Stimulated activated CD4-positive, alpha-beta T cell treated with anti-CD3 and anti-CD28 coated beads, Interleukin-4, amount 100 ng/mL, for 1 hour (primary cell): ENCODE measurements at places on chromosomes 3 and 15.
A peak's percentile ranks its signal among the peaks of the same experiment; 100 is the strongest.

- no peak for DNase-seq
These were observed 18.4 kb upstream of the RHCG start for GRCh38 chr15:89514596-89515406.

GRCh38 chr3:117509858-117510257, 800.3 kb downstream of the TUSC7 start:
- no peak for DNase-seq

- DNase-seq: peak; percentile 48
These were observed 795 bp upstream of the SCAANT1 start for GRCh38 chr3:63912768-63913588.

- no peak for DNase-seq
These were observed 184.9 kb upstream of the LPP start for GRCh38 chr3:187968883-187969580.

DNA sequence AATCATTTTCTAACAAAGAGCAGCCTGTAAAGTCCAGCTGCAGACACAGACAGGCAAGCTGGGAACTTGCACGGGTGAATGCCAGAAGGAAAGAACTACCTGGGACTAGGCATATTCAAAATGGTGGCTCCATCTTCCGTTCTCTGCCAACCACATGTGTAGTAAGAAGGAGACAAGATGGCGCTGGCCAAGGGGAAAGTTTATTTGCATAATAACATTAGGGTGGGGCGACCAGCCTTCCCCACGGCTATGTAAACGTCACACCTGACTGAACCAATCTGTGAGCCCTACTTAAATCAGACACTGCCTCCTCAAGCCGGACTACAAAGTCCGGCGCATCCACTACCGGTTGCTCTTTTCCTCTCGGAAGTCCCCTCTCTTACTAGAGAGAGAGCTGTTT, 130.8 kb downstream of the SNRK start:
- no peak for DNase-seq

- DNase-seq: no peak
These were observed 193.8 kb downstream of the RORA start for GRCh38 chr15:61035311-61035710.

GRCh38 chr15:74240002-74240568, 4.0 kb downstream of the CCDC33 start:
- DNase-seq: no peak

- no peak for DNase-seq
These were observed 7.8 kb downstream of the CD80 start for GRCh38 chr3:119551598-119551997.

DNA sequence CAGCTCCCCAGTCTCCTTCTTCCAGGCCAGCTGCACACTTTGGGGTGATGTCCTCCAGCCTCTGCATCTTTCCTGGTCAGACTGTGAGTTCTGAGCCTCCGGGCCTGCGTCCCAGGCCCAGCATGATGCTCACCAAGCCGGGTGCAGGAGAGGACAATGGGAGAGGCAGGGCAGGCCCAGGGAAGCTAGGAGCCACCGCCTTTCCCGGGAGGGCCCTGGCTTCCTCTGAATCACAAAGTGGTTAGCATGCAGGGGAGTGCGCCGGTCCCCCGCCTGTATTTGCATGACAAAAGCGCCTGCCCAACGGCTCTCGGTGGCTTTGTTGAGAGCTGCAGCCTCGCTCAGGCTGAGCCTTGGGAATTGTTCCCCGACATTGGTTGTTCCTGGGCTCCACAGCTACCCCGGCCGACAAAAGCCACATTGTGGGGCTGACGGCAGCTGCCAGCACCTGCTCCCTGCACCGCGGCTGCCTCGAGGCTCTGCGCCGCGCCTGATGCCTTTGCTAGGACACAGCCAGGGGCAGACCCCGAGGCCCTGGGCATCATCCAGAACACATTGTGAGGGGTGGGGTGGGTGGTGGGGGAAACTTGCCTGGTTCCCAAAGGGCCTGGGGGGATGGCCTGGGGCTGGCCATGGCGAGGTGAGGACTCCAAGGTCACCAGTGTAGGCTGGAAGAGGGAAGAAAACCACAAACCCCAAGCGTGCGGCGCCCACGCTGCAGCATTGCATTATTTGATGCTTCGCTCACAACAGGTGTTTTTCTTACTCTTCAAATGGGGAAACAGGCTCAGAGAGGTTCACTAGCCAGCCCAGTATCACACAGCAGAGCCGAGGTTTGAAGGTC, 20.0 kb upstream of the KLF13 start:
- no peak for DNase-seq

GRCh38 chr3:188701485-188701969, 470.2 kb upstream of the TPRG1 start:
- DNase-seq: no peak
